ENCODE measurements at places on chromosomes 2 and 18.

GRCh38 chr2:238716171-238716570 is 131.7 kb upstream of the TWIST2 start:
- DNase-seq, result no peak

DNA sequence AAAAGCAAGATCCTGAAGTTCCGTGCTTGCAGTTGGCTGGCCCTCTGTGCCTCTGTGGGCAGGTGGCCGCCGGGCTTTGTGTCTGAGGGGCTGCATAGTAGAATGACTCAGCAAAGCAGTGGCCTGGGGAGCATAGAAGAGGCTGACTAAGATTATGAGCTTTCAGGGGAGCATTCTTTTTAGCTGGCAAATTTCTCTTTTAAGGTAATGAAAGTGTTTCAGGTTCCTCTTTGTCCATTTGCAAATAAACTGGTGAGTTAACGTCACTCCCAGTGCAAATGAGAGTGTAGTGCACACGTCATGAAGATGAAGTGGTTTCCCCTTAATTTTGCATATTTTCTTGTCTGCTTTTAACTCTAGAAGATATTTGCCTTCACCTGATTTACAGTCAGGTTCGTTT is 98.6 kb downstream of the BCL2L11 start:
- DNase-seq, result no peak

GRCh38 chr2:202056611-202057010 is 16.4 kb upstream of the KIAA2012 start:
- no peak for DNase-seq

- no peak for DNase-seq
These were observed 172.6 kb downstream of the PRPF40A start for GRCh38 chr2:152544638-152545037.

DNA sequence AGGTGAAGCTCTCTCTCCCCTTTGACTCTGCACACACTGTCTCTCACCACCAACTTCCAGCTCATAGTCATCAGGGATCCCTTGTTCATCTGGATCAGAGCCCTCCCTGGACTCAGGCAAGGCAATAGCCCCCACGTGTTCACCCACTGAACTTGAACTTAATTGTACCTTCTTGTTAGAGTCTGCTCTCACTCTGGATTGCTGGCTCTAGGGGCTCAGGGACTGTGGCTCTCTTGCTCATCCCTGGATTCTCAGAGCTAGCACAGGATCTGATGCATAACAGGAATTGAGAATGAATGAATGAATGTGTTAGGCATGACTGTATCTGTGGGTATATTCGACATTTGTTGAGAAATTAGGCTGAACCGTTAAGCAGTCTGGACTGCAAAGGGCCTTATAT is 16.7 kb upstream of the ASAP2 start:
- DNase-seq, result no peak

- no peak for DNase-seq
These were observed 188.6 kb downstream of the SH3RF3 start for GRCh38 chr2:109317471-109318095.

DNA sequence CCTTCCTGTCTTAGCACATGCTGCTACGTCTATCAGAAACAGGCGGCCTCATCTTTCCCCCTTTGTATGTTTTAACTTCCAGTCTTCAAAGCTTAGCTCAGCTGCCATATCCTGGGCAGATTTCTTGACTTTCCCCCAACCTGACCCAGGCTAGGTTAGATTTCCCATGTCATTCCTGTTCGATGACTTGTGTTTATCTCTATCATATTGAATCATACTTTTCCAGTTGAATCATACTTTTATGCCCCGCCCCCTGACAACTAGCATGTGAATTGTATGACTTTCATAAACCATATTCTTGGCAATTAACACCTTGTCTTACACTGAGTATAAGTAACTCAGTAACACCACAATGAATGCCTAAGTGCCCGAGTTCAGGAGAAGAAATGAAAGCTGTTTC is 128.3 kb downstream of the CYRIA start:
- no peak for DNase-seq

DNA sequence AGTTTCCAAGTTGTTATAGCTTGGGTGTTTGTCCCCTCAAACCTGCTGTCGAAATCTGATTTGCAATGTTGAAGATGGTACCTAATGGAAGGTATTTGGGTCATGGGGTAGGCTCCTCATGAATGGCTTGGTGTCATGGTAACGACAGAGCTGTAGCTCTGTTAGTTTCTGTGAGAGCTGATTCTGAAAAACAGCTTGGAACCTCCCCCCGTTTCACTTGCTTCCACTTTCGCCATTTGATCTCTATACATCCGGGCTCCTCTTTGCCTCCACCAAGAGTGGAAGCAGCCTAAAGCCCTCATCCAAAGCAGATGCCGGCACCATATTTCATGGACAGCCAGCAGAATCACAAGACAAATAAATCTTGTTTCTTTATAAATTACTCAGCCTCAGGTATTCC is 1035.1 kb upstream of the SLC39A10 start:
- no peak for DNase-seq

- no peak for DNase-seq
These were observed 20.5 kb downstream of the CYP27A1 start for GRCh38 chr2:218802386-218802994.

GRCh38 chr2:190858817-190859216 is 21.8 kb upstream of the GLS start:
- DNase-seq, result no peak

DNA sequence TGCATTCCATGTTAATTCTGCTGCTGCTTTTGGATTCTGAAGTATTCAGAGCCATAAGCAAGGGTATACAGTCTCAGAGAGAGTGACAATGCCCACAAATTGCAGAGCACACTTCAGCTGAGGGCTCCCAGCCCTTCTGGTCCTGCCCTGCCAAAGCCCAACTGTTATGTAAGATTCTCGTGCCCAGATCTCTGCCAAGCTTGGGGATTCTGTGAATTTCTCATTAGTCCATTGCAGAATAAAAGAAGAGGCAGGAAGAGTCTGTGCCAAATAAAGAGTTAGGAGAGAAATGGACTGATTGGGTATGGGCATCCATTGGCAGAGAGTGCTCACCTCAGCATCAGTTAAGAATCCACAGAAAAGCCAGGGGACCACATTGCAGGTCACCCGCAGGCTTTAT is 112.0 kb upstream of the PNPT1 start:
- no peak for DNase-seq

GRCh38 chr18:29378651-29379136 is 1201.8 kb upstream of the CDH2 start:
- no peak for DNase-seq

DNA sequence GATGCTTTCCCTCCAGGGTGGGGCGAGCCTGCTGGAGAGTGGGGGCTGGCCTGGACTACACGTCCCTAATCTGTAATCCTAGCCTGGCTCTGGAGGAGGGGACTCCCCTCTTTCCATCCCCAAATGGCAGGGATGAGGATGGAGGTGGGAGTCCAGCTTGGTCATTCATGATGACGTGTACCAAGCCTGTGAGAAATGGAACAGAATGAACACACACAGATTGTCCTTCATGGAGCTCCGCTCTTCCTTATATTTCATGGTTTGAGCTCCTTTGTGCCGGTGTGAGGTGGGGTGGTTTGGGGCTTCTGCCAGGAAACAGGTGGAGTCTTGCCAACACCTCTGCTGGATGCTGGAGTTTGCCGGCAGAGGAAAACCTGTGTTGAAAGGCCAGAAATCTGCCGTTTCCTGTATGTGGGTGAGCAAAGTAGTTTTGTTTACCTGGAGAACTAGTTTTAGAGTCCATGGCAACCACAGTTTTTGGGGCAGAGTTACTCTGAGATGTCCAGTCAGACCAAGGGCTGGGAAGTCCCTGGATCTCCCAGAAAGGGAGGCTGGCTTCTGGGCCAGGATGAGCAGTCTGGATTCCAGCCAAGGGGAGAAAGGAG is 417.6 kb upstream of the MEX3C start:
- no peak for DNase-seq

GRCh38 chr2:228079194-228079593 is 102.3 kb downstream of the SPHKAP start:
- DNase-seq, result no peak

- DNase-seq, result no peak
These were observed 520.8 kb downstream of the RNF144A start for GRCh38 chr2:7437716-7438632.

GRCh38 chr2:69013142-69013839 is at the start of gene ANTXR1:
ANTXR1 (plus strand) TSS chr2:69013179; CDS start chr2:69013500, 321 bp downstream.
- DNase-seq, result no peak

GRCh38 chr2:118942031-118942430 is at the start of gene MARCO:
MARCO (plus strand) TSS chr2:118942194; CDS start chr2:118942301, 107 bp downstream.
- no peak for DNase-seq

DNA sequence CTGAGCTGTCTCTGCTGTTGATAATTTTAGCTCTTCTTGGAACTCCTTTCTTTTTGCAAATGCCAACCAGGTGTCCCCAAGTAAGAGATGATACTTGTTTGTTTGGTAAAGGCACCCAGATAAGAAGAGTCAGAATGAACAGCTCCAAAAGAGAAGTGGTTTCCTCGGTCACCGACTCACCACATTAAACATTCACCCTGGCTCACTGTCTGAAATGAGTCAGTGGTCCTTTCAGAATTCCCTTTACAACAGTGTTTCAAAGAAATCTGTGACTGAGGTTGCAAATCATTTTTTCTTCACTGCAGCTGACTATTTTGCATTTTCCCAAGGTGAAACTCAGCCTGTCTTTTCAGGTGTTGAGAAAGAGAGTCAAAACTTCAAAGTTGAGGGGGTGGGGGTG is 16.2 kb upstream of the CXCR4 start:
- peak; percentile 48 for DNase-seq

DNA sequence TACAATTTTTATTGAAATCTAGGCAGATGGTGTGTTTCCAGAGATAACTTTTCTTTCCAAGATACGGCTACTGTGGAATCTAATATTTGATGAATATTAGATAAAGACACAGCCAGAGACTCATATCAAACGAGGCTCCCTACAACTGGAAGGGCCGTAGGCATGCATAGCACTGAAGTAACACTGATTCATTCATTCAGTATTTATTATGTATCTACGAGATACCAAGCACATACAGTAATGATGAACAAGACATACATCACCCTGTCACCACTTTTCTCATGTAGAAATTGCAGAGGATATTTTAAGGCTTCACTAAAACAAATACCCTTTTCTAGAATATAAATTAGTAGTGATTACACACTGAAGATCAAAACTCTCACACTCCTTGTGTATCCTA is 74.5 kb downstream of the KCTD18 start:
- DNase-seq, result no peak

DNA sequence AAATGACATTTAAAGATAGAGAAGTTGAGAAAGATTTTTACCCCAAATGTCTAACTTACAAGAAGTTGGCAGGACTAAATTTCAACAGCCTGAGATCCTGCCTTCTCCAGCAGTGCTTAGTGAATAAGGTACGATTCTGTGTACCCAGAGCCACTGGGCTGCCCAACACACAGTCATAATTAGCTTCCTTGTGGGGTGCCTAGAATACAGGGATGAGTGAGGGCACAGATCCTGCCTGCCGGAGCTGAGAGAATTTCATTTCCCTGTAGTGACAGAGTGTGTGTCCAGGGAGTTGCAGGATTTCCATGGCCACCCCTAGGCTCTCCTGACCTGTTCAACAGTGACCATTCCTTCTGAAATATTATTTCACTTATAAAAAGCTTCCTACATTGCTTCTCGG is 27.0 kb downstream of the GREB1 start:
- DNase-seq, result no peak

DNA sequence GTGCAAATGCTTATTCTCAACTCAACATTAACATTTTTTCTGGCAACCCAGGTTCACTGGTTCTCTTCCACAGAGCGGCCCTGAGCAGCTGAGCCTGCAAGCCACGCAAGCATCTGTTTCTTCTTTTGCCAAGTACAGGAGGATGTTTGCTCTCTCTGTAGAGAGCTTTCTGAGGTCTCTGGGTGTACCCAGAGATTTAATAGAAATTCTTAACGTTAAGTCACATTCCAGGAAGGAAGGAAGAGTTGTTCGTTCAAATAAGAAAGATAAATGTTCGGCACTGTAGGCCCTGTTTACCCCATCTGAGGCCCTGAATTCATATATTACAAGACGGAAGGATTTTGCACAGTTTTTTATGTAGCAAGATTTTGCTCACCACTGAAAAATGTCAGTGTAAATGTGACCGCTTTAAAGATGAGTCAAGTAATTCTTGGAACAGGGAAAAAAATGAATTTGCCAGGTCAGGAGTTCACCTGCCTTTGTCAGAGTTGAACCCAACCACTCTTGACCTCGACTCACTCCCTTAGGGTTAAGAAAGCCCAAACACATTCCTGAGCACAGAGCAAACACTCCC is 30.1 kb downstream of the KCTD18 start:
- DNase-seq, result no peak

DNA sequence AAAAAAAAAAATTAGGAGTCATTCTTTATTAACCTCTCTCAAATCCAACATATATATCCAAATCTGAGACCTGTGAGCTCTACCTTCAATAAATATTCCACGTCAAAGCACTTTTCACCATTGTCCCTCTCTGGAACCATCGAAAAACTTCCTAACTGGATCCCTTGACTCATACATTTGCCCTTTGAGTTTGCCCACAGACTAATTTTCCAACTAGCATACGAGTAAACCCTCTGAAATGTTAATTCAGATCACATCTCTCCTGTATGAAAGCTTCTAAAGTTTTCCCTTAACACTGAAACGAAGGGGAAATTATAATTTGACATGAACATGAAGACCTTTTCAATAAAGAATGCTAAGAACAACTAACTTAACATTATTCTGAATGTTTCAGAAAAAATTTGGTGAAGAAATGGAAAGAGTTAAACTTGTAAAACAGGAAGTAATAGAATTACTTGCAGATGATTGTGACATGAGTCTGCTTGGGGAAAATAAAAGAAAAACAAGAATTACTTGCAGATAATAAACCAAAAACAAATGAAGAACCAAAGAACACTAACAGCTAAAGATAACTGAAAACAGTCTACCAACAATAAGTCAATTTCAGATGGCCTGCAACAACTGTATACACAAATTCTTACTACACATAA is 110.6 kb downstream of the C2orf74 start:
- DNase-seq, result no peak

DNA sequence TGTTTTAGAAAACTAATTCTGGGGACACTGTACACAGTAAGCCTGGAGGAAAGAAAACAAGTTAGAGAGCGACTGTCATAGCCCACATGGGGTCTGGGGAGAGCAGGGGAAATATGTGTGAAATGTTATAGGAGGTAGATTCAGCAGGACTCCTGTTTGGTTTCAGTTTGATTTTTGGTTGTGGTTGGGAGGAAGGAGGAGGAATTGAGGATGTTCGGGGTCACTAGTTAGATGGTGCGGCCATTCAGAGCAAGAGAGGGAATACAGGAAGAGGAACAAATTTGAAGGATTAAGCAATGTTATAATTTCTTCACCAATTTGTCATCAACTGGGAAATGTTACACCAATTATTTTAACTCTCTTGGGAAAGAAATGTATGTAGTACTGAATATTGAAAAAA is 25.1 kb downstream of the TTC39C start:
- no peak for DNase-seq
